ENCODE measurements at places on chromosomes 3 and 15. TPM values are rescaled to one million over a fixed set of nuclear protein-coding genes. Genes with fewer than 3 reads are reported as not detected.

DNA sequence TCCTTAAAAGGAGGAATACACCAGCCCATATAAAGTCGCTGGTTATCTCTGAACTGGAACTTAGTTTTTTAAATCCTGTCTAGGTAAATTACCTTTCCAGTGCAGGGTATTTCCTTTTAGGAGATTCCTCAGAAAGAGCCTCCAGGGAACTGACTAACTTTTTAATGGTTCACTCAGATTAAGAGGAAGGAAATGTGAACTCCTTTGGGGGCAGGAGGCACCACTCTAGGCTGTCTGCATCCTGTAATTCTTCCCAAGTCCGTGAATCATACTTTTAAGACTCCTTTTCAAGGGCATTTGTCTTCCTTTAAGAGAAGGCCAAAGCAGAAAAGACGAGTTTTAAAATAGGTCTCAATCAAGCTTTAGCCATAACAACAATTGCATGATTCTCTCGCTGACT lies 871.2 kb upstream of the NR2F2 start:
- no peak overlapping the region for H3K4me3 ChIP-seq
- H3K36me3 ChIP-seq = no peaks in the 10 kb centered on the region
- no peaks in the 10 kb centered on the region for H3K4me1 ChIP-seq
- DNase-seq = no peak
- no peak overlapping the region for H3K27ac ChIP-seq
- no peaks in the 10 kb centered on the region for H3K27me3 ChIP-seq

Gene CNTN3
- not detected for total RNA-seq

DNA sequence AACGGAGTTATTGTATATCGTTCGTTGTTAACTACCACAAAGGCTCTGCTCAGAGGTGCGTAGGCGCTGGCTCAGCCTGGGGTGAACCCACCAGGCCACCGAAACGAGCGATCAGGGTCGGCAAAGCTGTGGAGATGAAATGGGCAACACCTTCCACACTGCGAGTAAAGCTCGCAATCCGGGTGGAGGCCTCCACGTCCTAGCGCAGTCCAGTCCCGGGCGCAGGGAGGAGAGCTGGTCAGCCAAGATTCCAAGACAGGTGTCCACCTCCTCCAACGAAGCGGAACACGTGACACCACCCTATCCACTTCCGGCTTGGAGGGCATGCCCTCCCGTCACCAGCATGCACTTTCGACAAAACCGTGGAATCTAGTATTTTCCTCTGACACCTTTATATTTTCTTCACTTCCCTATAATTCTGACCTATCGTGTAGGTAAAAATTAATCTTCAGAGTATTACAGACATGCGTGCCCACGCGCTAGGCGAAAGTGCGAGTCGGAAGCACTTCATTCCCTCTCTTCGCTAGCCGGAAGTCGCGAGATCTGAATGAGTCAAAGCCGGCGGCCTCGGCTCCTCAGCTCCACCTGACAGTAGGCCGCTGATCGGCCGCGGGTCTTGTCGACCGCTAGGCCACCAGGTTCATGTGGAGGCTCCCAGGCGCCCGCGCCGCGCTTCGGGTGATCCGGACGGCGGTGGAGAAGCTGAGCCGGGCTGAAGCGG lies at the start of gene PDE12:
Gene PDE12, plus strand, starts transcription at position 537 of the 721 bp plus-strand sequence. Its CDS starts 106 bp downstream, at position 643.
- H3K36me3 ChIP-seq = peaks cover 31% of the 10 kb centered on the region
- H3K4me3 ChIP-seq = peak within 1 kb of the TSS; percentile 58
- H3K27ac ChIP-seq = peak within 1 kb of the TSS; percentile 95
- peak; percentile 86 for DNase-seq
- no peaks in the 10 kb centered on the region for H3K27me3 ChIP-seq

- no peaks in the 10 kb centered on the region for H3K36me3 ChIP-seq
- no peak overlapping the region for H3K27ac ChIP-seq
- peak; percentile 10 for DNase-seq
- no peak overlapping the region for H3K4me3 ChIP-seq
- peaks cover 13% of the 10 kb centered on the region for H3K27me3 ChIP-seq
- H3K4me1 ChIP-seq = no peaks in the 10 kb centered on the region
These were observed 170.8 kb downstream of the IGSF11 start for GRCh38 chr3:118863731-118864322.

All from Calu3 (cell line).